ENCODE measurements at places on chromosomes 13 and 19.
A peak's percentile ranks its signal among the peaks of the same experiment; 100 is the strongest.

DNA sequence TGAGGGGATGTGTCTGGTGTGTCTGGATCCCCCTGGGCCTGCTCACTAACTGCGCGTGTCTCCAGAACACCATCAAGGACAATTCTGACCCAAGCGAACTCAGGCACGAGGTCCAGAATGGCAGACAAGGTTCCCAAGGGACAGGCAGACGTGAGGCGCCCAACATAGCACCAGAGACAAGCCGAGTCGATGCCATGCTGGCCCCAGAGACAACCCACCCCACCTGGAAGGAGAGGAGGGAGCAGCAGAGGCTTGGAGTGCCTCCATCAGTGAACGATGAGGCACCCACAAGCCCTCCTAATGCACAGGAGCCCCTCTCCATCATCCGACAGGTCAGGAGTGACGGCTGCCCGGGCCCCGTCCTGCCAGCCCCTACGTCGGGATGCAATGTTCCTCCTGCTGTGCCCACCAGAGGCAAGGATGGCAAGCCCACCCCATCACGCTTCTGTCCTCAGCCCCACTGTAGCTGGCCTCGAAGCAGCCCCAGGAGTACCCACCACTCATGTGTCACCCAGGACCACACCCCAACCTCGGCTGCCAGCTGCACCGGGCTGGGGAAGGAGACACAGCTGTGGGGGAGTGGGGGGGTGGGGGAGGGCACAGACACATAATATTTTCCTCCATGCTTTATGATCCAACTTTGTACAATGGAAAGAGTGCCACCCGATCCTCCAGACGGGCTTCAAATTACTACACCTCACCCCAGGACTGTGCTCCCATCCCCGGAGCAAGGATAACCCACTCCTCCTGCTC is 11.8 kb downstream of the AP3D1 start:
- DNase-seq: no peak

- DNase-seq: no peak
These were observed 329.7 kb downstream of the UQCRFS1 start for GRCh38 chr19:28883241-28883693.

DNA sequence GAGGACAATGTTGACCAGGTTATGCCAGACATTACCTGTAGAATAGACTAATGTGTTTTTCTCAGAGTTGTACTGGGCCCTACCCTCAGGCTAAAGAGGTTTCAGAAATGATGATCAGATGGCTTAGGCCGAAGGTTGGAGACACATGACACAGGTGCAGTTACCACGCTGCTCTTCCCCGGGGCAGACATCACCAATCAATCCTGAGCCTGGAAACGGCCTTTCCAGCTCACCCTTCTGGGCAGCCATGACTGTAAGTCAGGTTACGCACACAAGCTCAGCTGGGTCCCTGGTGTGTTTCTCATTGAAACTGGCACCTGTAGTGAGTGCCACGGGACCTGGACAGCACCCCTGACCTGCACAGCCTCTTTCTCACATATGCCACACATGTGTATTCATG is 299.3 kb downstream of the UQCRFS1 start:
- no peak for DNase-seq

DNA sequence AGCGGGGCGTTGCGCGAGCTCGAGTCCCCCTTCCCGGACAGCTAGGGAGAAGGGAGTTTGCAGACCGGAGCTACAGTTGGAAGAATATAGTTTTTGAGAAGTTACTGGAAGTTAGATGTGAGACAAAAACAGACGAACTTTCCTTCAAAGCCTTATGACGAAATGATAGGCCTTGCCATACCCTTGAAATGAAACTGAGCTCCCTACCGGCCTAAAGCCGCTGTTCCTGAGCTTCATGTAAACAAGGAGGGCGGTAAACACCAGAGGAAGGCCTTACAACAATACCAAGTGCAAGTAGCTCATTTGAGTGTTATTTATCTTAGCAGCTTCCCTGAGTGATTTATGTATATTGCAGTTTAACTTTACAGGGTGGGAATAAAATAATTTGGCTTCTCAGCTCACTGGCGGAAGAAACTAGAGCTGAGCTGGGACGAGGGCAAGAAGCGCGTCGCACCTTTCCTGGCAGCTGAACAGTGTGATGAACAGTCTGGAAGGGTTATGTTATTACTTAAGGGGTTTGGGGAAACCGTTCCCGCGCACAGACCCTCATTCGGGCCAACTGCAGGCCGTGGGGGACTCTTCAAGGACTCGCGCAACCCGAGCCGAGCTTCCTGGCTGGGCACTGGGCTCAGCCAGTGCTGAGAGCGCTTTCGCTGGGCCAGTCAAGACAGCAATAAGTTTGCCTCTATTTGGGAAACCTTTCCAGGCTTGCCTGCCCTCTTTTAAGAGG is 111.2 kb downstream of the KCNRG start:
- DNase-seq: no peak

GRCh38 chr19:31537136-31537535 is 187.9 kb upstream of the TSHZ3 start:
- DNase-seq: no peak

DNA sequence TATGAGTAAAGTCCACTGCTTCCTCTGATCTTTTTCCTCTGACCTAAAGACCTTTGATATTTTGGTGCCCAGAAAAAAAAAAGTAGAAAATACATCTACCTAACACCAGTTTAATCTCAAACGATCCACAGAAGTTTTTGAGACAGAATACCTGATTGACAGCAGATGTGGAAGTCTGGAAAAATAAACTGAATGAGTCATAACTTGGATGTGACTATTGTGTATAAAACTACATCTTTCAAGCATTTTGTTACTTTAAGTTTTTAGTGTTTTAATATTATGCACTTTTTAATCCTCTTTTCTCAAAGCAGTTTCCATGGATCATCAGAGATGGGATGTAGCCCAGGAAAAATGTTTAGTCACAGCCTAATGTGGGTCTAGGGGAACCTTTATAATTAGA is 216.1 kb downstream of the SLITRK1 start:
- peak; percentile 27 for DNase-seq

GRCh38 chr19:751501-752341 is 809 bp downstream of the MISP start:
- DNase-seq: peak; percentile 42

- DNase-seq: no peak
These were observed 5.7 kb downstream of the MYH14 start for GRCh38 chr19:50209131-50209530.

DNA sequence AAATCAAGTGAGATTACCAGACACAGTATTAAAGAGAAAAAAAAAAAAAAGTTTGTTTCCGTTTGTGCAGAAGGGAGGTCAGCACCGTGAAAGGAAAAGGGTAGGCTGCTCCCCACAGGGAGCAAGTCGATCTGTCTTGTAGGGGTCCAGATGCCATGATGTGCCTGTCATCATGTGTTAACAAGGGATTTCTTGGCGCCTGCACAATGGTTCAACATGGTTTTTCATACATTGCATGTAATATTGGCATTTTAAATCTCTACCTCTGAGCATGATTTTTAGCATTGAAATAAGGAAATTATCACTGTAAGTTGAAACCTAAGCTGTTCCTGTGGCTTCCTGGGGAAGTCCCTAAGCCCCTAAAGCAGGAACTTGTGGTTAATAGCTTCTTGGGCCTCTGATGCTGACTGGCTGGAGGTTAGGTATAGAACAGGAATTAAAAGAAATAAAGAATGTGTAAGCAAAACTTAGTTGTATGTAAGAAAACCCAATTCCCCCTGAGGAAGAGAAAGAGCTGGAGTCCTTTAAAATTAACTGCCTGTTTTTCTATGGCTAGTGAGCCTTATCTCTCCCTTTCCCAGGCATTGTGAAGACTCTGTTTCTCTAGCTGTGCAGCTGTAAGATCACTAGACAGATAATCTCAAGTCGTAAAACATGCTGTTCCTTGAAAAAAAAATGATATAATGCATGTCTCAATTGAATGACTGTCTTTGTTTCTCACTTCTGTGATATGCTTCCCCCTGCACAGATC is 7.4 kb upstream of the FCGBP start:
- DNase-seq: no peak

GRCh38 chr13:50831512-50831911 is 12.0 kb downstream of the DLEU7 start:
- DNase-seq: no peak

DNA sequence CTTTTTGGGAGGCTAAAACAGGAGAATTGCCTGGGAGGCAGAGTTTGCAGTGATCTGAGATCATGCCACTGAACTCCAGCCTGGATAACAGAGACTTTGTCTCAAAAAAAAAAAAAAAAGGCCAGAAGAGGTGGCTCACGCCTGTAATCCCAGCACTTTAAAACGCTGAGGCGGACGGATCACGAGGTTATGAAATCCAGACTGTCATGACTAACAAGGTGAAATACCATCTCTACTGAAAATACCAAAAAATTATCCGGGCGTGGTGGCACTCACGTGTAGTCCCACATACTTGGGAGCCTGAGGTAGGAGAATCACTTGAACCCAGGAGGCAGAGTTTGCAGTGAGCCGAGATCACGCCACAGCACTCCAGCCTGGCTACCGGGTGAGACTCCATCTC is 39.9 kb downstream of the ZNF611 start:
- no peak for DNase-seq

DNA sequence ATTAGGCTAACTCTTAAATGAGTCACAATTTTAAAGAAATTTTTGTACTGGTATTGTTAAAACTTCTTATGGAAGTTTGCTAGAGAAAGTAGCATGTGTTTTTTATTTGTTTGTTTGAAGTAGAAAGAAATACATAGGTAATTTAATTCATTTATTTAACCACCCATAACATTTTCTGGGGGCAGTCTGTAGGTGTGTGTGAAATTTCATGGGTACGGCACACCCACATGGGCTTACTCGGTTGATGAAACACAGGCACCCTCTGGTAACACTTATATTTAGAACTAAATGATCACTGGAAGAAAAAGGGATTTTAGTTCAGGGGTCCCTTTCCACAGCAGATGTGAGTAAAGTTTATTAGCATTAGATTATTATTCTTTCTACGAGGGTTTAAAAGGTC is 88.1 kb downstream of the DGKH start:
- DNase-seq: no peak

DNA sequence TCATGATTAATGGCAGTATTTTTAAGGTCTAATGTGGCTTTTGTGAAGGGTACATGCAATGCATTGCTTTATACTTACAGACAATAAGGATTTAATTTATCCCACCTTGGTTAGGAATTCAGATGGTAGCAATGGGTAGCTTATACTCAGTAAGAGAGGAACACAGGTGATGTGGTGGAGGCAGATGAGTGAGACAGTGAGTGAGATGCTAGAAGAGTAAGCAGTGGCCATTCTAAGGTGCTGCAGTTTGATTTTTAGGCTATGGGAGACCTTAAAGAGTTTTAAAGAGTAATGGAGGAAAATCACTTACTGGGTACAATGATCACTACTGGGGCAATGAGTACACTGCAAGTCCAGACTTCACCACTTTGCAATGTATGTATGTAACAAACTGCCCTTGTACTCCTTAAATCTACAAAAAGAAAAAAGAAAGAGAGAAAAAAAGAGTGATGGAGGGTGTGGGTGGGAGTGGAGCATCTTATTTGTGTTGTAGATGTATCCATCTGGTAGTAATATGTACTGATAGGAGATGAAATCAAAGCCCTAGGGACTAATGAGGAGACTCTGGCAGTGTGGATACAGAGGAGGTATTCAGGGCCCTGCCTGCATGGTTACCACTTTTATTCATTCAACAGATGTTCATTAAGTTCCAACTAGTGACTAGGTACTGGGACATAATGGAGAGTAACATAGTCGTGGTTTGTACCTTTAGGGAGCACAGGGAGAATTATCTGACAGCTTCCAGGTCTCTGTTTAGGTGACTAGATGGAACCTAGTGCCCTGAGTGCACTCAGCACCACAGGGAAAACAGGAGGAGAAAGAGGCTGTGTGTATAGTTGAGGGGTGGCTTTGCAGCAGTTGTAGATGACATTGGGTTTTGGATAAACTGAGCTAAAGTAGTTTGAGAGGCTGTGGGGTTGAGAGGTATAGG is 99.0 kb downstream of the GPC6 start:
- DNase-seq: no peak

- no peak for DNase-seq
These were observed at the start of gene PRMT1 for GRCh38 chr19:49677231-49677900. Gene PRMT1 (plus strand): TSS chr19:49677271. CDS start chr19:49677281, 10 bp downstream.

DNA sequence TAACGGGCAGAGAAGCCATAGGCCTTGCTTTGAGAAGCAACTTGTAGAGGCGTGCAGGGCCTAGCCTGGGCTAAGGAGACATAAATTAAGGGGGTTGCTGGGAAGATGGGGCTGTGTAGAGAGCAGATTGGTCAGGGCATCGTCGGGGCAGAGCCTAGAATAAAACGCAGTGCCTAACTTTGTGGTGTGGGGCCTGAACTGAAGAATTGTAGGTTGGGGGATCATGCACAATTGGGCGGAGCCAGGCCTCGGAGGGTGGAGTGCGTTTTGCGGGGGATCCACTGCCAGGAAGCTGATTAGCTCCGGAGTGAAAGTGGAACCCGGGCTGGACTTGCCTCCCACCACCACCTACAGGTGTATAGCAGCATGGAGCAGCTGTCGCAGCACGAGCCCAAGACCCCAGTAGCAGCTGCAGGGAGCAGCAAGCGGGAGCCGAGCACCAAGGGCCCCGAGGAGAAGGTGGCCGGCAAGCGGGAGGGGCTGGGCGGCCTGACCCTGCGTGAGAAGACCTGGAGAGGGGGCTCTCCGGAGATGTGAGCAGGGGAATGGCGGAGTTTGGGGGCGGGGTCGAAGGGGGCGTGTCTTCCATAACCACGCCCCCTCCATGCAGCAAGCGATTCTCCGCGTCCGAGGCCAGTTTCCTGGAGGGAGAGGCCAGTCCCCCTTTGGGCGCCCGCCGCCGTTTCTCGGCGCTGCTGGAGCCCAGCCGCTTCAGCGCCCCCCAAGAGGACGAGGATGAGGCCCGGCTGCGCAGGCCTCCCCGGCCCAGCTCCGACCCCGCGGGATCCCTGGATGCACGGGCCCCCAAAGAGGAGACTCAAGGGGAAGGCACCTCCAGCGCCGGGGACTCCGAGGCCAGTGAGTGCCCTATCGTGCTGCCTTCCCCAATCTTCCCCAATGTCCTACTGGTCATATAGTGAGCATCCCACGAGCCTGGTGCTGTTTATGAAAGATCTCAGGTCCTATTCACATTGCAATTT is 13.8 kb downstream of the DNASE2 start:
- DNase-seq: no peak

GRCh38 chr13:75224053-75224742 is 257.8 kb downstream of the TBC1D4 start:
- DNase-seq: peak; percentile 65

- no peak for DNase-seq
These were observed 437.5 kb downstream of the FOXO1 start for GRCh38 chr13:40228990-40229389.

- DNase-seq: no peak
These were observed 113.2 kb downstream of the MYCBP2 start for GRCh38 chr13:77213644-77214043.

DNA sequence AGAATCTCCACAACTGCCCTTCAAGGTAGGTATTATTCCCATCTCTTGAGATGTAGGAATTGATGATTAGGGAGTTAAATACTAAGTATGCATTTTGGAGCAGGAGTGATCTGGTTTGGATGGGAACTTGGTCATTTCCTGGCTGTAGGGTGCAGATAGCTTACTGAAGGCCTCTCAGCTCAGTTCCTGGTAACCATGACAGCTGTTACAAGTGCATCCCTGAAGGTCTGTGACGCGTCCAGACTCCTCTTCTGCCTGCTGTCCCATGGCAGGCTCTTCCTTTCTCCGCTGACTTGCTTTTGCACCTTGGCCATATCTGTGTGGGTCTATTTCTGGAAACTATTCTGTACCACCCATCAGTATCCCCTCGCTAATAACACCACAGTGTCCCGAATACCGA is 387.8 kb downstream of the ZNF536 start:
- DNase-seq: no peak
